NB4 (cell line): ENCODE measurements at places on chromosomes 3 and 15.

DNA sequence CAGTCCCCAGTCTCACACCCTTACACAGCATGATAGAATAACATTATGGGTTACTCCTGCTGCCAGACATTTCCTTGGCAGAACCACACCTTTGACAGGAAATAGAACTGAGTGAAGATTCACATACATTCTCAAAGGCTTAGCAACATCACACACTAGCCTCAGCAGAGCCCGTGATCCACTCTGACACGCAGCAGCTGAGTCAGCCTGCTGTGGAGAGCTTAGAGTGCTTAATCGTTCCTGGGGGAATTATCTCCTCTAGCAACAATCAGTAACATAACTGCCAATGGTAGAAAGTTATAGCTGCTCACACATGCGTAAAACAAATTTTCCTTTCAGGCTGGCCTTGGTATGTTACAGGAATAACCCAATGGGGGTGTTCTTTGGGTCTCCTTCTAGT is 382.1 kb downstream of the GAP43 start:
- DNase-seq, result no peak

GRCh38 chr3:20043825-20044224 is 3.6 kb downstream of the KAT2B start:
- DNase-seq, result no peak

DNA sequence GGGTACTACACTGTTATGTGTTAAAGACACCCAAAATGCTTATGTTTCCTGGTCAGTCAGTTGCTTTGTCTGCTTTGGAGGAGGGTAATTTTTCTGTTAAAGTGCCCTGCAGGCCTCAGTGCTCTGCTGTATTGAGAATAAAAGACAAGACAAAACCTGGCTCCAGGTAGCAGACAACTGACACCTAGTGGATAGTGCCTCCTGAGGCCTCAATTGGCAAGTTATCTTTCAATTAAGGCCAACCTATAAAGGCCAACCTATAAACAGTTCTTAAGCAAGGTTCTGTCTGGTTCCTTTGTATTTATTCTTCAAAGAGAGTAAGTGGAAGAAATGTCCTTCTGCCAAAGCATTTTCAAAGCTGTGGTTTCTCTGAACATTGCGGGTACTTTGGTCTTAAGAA is 773.8 kb downstream of the MECOM start:
- DNase-seq, result no peak

DNA sequence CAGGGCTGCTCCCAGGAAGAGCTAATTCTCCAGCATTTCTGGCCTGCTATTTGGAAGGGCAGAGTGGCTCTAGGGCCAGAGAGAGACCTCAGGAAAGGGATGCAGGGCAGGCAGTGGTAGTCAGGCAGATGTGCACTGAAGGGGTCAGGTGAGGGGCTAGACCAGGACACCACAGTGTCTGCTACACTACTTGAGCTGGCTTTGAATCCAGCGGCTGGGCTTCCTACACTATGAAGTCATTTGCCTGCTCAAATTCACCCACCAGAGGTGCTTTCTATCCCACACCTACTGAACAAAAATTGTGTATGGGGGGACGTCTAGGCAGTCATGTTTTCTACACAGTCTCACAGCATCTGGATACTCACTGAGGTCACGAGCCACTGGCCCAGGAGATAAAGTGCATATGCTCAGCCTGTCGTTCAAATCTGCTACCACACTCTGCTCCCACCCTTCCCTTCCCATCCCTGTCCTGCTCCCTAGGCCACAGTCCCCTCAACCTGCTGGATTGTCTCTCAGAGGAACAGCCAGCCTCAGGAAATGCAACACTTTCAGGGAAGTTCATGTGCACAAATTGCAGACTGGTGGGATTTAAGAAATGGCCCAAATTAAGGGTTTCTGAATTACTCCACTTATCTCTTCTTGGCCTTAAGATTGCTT is 49.9 kb upstream of the SLC6A11 start:
- DNase-seq, result no peak

DNA sequence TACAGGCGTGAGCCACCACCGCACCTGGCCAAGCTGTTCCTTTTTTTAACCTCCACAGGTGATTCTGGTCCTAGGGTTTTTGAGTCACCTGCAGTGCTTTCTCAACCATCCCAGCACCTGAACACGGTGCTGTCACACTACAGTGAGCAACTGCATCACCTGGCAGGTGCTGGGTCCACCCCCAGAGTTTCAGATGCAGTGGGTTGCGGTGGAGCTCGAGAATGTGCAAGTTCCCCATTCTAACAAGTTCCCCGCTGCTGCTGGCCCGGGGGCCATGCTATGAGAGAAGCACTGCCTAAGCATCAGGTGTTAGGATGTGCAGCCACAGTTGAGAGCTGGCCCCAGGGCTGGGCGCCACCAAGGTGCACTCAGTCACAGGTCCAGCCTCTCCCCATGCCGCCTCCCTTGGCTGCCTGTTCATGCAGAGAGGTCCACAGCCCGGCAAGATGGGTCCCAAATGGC is 18.0 kb downstream of the ISG20 start:
- DNase-seq, result no peak

GRCh38 chr3:187104342-187104741 is 35.0 kb downstream of the RPL39L start:
- no peak for DNase-seq

DNA sequence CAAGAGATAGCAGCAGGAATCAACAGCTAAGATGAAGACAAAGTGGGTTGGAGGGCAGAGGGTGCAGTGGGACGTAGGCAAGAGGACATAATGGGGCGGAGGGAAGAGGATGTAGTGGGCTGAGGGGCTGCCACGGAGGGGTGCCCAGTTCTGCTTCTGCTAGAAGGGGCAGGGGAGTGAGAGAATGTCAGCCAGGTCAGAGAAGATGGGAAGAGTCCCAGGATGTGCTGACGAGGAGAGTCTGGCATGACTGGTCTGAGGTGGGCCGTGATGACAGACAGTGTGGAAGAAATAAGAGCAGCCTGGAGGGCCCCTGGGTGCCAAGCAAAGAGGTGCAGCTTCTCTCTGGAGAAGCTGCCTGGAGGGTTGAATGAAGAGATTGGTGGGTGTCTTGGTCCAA is 4.0 kb downstream of the SPSB4 start:
- DNase-seq, result no peak

GRCh38 chr3:159995091-159995490 is 6.5 kb downstream of the IL12A start:
- DNase-seq, result no peak

GRCh38 chr3:172222478-172223071 is 183.2 kb downstream of the FNDC3B start:
- peak; percentile 26 for DNase-seq

DNA sequence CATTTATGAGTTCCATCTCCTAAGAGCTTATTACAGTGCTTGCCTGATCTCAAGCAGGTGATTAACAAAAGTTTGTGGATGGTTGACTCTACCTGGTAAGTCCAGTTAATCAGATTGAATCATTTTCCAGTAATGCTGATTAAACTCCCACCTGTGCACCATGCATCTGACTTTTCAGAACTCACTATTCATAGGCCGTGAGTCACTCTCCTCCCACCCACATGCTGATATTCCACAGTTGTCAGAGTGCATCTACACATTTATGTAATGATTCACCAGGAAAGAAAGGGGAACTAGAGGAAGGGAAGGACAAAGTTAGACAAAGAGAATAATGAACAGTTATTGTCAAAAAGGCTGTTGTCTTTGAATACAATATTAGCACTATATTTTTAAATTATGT is 106.2 kb upstream of the UBE3A start:
- peak; percentile 18 for DNase-seq

DNA sequence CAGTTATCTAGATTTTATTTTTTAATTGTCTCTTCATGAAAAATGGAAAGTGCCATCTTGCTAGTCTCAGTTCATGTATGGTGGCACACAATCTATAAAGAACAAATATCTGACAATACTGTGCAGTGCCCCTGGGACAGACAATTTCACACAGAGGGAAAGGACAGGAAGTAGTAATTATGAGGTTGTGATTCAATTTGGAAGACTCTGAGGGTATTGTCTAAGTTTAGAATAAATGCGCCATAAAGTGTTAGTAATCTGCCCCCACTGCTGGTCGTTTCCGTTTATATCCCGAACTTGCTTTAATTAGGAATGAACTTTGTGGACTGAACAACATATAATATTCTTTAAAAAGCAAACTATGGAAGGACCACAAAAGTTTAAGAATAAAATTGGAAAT is 196.4 kb upstream of the SLC24A5 start:
- no peak for DNase-seq

DNA sequence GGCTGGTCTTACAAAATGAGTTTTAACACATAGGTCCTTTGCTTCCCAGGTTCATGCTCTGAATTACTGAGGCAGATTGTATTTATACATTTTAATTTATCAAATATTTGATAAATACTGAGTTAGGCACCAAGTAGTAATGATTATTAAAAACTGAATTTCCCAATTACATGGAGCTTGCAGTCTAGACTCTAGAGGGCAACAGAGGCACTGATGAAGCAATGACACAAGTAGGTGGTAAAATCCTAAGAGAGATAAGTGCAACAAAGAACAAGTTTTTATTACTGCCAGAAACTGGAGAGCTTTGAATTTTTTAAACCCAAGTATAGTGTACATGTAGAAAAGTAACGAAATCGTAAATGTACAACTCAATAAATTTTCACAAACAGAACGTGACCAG is 406.2 kb upstream of the RARB start:
- DNase-seq, result peak; percentile 20

DNA sequence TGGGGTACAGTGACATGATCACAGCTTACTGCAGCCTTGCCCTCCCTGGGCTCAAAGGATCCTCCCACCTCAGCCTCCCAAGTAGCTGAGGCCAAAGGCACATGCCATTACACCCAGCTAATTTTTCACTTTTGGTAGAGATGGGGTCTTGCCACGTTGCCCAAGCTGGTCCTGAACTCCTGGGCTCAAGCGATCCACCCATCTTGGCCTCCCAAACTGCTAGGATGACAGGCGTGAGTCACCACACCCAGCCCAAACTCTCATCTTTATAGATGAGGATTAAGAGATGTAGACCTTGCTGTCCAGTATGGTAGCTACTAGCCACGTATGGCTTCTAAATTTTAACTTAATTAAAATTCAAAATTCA is 4.4 kb upstream of the ABHD5 start:
- DNase-seq, result no peak

DNA sequence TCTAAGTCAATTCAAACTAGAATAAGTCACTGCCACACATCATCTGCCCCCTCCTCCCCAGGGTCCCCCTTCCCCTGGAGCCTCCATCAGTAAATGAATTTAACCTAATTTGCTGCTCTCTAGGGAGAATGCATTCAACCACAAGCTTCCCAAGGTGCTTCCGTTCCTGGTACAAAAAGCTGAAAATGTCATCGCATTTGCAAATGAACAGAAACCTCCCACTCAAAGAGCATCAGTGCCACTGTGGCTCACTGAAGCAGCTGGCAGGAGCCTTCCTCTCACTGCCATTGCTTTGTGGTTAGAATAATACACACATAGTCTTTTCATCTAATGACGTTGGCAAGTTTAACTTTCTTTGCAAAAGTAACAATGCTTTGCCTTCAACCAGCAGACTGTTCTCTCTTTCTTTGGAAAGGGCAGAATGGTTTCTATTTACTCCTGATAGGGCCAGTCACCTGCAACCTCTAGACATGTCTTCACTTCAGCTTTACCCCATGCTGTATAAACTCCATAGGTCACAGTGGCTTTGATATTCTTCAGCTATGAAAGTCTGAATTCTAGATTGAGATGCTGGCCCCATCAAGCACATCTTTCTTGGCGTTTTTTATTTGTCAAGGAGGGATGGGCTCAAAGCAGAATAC is 238.1 kb downstream of the CPNE4 start:
- peak; percentile 63 for DNase-seq

- peak; percentile 77 for DNase-seq
Measured at GRCh38 chr3:155554777-155555451, 190.0 kb downstream of the PLCH1 start.

DNA sequence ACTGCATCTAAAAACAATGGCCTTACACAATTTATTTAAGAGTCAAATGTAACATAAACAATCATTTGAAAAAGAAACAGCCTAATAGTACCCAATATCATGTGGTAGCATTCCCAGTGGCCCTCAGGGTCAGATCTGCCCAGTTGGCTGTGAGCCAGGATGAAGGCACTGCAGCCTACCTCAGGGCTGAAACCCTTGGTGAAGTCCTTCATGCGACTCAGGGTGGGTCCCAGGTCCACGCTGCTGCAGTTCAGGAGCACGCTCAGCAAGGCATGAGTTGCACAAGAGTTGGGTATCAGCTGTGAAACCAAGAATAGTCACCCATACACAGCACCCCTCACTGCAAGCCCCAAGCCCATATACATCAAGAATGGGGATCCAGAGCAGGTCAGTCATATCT is 37.1 kb downstream of the SEMA3G start:
- DNase-seq, result no peak

DNA sequence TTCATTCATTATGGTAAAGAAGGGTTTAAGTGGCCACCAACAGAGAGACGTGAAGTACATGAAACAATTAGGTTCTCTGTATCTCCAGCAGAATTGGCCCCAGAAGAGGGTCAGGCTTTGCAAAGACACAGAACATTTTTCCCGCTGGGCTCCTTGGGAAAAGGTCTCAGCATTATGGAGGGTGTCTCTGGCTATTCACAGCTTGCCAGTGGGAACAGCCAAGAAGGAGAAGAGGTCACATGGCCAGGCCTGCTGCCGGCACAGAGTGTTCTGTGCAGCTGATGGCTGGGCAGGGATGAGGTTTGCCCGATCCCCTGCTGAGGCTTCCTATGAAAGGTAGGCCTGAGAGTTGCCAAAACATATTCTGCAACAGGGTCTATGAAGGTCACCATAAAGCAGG is 77.8 kb upstream of the LPP start:
- DNase-seq, result no peak

GRCh38 chr3:46646700-46647099 is 34.4 kb downstream of the FAM240A start:
- DNase-seq, result no peak

DNA sequence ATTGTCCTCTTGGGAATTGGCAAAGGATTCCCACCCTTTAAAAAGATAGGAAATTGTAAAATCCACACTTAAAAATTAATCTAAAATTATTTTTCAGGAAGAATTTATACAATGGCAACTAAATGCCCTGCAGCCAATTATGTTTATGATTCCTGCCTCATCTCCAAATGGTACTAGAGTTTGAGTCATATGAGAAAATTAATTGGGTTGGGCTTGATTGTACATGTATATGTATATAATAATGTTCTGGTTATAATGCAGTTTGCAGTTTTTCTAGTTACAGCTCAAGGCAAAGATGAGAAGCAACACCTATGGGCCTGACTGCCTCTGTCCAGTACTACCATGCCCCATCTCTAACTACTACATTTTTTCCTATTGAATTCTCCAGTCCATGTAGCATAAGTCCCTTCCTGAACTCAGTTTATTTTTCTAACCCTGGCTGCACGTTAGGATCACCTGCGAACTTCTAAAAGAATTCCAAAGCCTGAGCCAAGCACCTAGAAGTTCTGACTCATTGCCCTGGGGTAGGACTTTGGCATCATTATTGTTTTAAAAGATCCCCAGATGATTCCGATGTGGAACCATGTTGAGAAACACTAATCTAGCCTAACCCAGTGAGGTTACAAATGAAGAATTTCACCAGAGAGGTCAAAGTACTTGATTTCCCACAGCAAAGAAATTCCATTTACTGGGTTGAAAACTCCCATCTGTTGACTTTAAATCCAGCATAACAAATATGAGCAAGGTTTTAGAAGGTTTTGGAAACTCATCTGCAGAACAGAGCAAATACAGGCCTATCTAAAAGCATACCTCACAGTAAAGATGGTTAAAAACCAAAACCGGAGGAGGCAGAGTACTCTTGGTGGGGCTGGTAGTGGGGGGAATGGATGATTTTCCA is 19.4 kb downstream of the TGFBR2 start:
- DNase-seq, result no peak

GRCh38 chr3:15339786-15340215 is 7.4 kb upstream of the SH3BP5 start:
- peak; percentile 50 for DNase-seq

GRCh38 chr15:60973637-60974415 is 255.3 kb downstream of the RORA start:
- DNase-seq, result no peak

- DNase-seq, result peak; percentile 40
Measured at GRCh38 chr3:5010706-5011554, 31.7 kb downstream of the BHLHE40 start.
